ENCODE measurements at places on chromosomes 5 and 9. TPM values are rescaled to one million over a fixed set of nuclear protein-coding genes. Genes with fewer than 3 reads are reported as not detected.

DNA sequence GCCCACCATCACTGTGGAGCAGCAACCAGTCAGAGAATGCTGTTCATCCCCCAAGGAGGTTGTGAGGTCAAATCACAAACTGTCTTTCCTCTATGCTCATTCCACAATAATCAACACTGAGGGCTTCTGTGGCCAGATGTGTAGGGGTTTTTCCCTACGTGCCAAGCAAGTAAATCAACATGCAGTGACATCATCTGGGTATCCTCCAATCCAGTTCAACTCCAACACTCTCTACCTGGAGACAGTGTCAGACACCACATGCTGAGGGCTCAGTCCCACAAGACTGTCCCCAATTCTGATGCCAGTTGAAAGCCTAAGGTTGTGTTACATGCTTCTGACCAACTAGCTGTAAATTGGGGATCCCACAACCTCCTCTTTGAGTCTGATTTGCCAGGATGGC, 57.3 kb upstream of the DMRT1 start:
- H3K27me3 ChIP-seq: no peaks in the 10 kb centered on the region
- H3K4me1 ChIP-seq: no peaks in the 10 kb centered on the region
- no peaks in the 10 kb centered on the region for H3K36me3 ChIP-seq
- H3K27ac ChIP-seq: no peak overlapping the region

- no peaks in the 10 kb centered on the region for H3K27me3 ChIP-seq
- peak overlapping the region; percentile 87 for H3K4me3 ChIP-seq
- no peak overlapping the region for H3K27ac ChIP-seq
- H3K4me1 ChIP-seq: 0 out of 2 replicates have a peak, but pooled peaks cover 4% of the 10 kb centered on the region
- peak; percentile 72 for DNase-seq
Observed at GRCh38 chr5:9547122-9547947, 1.5 kb upstream of the SEMA5A start.

DNA sequence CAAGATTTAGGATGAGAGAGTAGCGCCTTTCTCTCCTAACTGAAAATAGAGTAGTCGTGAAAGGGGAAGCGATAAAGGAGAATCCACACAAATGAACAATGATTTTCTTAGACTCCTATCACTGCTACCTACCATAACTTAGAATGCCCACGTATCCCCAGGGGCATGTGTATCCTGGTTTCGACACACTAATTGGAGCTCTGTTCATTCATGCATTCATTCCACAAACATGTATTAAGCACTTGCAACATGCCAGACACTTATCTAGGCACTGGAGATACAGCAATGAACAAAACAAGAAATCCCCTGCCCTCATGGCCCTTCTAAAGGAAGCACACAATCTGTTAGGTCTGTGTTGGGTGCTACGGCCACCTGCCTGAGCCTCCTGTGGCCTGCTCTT, 40.0 kb downstream of the ARL15 start:
- no peaks in the 10 kb centered on the region for H3K4me1 ChIP-seq
- no peak overlapping the region for H3K4me3 ChIP-seq
- H3K36me3 ChIP-seq: no peaks in the 10 kb centered on the region
- H3K27ac ChIP-seq: no peak overlapping the region
- no peak for DNase-seq
- no peaks in the 10 kb centered on the region for H3K27me3 ChIP-seq

GRCh38 chr9:39108145-39108544, 179.8 kb downstream of the CNTNAP3 start:
- DNase-seq: no peak
- H3K27me3 ChIP-seq: no peaks in the 10 kb centered on the region
- no peaks in the 10 kb centered on the region for H3K4me1 ChIP-seq
- no peak overlapping the region for H3K4me3 ChIP-seq
- H3K36me3 ChIP-seq: peaks cover 7% of the 10 kb centered on the region
- H3K27ac ChIP-seq: no peak overlapping the region

- DNase-seq: no peak
- H3K27me3 ChIP-seq: no peaks in the 10 kb centered on the region
- no peaks in the 10 kb centered on the region for H3K4me1 ChIP-seq
- no peaks in the 10 kb centered on the region for H3K36me3 ChIP-seq
- no peak overlapping the region for H3K27ac ChIP-seq
Observed at GRCh38 chr9:111986035-111986556, 89.5 kb downstream of the UGCG start.

- H3K27me3 ChIP-seq: no peaks in the 10 kb centered on the region
- H3K4me1 ChIP-seq: peaks cover 14% of the 10 kb centered on the region
- peak overlapping the region; percentile 78 for H3K4me3 ChIP-seq
- peak overlapping the region; percentile 76 for H3K27ac ChIP-seq
- peak; percentile 85 for DNase-seq
Observed at GRCh38 chr5:167573370-167574127, 717.9 kb upstream of the WWC1 start.

GRCh38 chr5:126970517-126971017, 59.8 kb downstream of the MARCHF3 start:
- H3K36me3 ChIP-seq: no peaks in the 10 kb centered on the region
- H3K27me3 ChIP-seq: no peaks in the 10 kb centered on the region
- no peak overlapping the region for H3K4me3 ChIP-seq
- no peak for DNase-seq

DNA sequence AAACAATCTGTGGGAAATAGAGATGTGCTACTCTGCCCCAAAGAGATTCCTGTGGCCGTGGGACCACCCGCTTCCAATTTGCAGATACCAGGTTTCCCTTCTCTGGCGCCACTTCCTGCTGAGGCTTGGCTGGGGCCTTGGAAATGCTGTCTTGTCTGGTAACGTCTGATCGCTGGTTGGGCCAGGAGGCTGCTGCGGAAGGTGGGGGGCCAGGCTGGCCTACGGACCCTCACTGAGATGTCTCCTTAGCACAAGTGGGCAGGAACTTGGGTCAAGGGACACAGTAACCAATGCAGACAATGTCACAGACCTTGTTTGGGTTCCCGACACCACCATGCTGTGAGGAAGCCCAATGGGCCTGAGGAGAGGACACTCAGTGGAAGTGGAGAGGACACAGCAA, 31.7 kb upstream of the IRX4 start:
- no peak for DNase-seq
- no peak overlapping the region for H3K4me3 ChIP-seq
- H3K4me1 ChIP-seq: no peaks in the 10 kb centered on the region
- no peak overlapping the region for H3K27ac ChIP-seq

DNA sequence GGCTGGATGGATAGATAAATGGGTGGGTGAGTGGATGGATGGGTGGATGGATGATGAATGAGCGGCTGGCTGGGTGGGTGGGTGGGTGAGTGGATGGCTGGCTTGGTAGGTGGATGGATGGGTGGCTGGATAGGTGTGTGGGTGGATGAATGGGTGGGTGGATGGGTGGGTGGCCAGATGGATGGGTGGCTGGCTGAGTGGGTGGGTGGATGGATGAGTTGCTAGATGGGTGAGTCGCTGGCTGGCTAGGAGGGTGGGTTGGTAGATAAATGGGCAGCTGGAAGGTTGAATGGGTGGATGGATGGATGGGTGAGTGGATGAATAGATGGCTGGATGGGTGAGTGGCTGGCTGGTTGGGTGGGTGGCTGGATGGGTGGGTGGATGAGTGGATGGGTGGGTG, 27.9 kb upstream of the CEP72 start:
- H3K27me3 ChIP-seq: no peaks in the 10 kb centered on the region
- H3K4me1 ChIP-seq: no peaks in the 10 kb centered on the region
- no peak for DNase-seq
- H3K4me3 ChIP-seq: no peak overlapping the region
- H3K27ac ChIP-seq: no peak overlapping the region
- H3K36me3 ChIP-seq: no peaks in the 10 kb centered on the region

DNA sequence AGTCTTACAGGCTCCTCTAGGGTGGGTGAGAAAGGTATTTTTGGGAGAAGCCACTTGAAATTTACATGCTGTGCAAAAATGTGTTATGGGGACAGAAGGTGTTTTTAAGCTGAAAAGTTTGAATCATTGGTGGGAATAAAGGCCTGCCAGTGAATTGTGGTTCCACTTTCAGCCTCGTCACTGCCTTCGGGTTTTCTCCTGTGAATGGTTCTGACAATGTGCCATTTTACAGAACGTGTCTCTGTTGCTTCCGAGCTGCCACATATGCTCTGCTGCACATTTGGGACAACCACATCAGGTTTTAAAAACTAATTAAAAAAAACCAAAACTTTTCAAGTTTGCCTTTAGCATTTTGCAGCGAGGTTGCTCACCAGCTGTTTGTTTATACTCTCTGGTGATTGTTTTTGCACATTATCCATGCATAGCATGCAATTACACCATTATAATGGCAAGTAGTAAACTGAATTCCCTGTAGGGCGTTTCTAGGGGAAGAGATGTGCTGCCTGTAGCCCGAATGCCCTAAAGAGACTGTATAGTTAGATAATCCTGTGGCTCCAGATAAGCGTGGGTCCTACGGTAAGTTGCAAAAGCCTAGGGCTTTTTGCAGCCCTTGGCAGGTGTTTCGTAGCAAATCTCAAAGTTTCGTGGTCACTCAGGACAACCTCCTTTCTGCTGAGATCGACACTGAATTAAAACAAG, 40.1 kb upstream of the SUB1 start:
- no peaks in the 10 kb centered on the region for H3K36me3 ChIP-seq
- H3K4me1 ChIP-seq: no peaks in the 10 kb centered on the region
- no peak overlapping the region for H3K4me3 ChIP-seq

Gene NPR3
- not detected for total RNA-seq

Gene SETD9
- total RNA-seq: 15.7 TPM

Gene NUTM2F
- total RNA-seq: not detected

Gene N4BP3
- 32.1 TPM for total RNA-seq

Gene ACER2
- total RNA-seq: 8.9 TPM

Gene ZFAND5
- 304 TPM for total RNA-seq

Gene ENTREP1
- 21.3 TPM for total RNA-seq

Gene ANKHD1
- total RNA-seq: 102 TPM

All from H9 (cell line).